Umbilical cord (tissue), 2 donors: ENCODE measurements at places on chromosomes 16 and 17.

GRCh38 chr17:48438516-48439061 lies 8.6 kb upstream of the SKAP1 start:
- no peak for DNase-seq

GRCh38 chr17:30449480-30449879 lies 27.7 kb upstream of the GOSR1 start:
- no peak for DNase-seq

GRCh38 chr17:61457226-61457983 lies 5.2 kb downstream of the TBX4 start:
- DNase-seq, result no peak

- DNase-seq, result no peak
Measured at GRCh38 chr16:21590796-21591195, 8.6 kb upstream of the METTL9 start.

DNA sequence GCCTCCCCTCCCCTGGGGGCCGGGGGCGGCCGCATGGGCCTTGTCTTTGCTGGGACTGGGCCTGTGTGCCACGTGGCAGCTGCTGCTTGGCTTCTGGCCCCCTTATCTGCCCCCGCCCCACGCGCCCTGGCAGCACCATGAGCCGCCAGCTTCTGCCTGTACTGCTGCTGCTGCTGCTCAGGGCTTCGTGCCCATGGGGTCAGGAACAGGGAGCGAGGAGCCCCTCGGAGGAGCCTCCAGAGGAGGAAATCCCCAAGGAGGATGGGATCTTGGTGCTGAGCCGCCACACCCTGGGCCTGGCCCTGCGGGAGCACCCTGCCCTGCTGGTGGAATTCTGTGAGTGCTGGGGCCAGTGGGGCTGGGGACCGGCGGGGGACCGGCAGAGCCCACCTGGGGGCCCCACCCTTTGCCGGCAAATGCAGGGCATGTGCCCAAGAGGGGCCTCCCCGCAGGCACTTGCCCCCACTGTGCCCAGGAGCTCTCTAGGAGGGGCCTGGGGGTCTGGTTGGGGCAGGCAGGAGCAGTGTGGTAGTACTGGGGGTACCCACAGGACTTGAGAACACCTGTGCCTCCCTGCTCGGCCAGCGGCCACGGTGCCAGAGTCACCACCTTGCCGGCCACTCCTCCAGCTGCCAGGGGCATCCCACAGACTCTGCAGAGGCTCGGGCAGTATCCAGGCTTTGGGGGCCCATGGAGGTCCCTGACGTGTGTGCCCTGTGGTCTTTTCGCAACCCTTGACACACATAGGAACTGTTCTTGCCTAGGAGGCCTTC lies at the start of gene PDIA2:
TSS of gene PDIA2 (plus strand) at position 132 of the 773 bp plus-strand sequence. CDS start at position 138, 6 bp downstream.
- peak; percentile 57 for DNase-seq

GRCh38 chr16:10787304-10787703 lies 31.3 kb downstream of the TVP23A start:
- no peak for DNase-seq

GRCh38 chr17:52106072-52106471 lies 52.4 kb downstream of the CA10 start:
- no peak for DNase-seq

GRCh38 chr17:76735586-76736348 lies 1.4 kb downstream of the SRSF2 start:
- no peak for DNase-seq

DNA sequence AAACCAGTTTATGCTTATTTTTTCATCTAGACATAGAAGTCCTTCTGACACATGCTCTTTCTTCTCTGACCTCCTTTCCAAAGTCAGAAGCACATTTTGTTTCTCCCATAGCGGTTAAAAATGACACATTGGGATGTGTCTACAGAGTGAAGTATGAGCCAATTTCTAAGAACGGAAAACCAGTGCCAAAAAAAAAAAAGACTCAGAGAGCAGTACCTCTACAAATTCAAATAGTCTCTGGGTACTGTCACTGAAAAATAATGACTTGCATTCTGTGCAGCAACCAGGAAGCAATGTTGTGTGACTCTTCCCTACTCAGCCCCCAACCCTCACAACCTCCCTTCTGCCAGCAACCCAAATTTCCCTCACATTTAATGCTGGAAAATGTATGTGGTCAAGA lies 145.5 kb upstream of the PMFBP1 start:
- DNase-seq, result peak; percentile 9

DNA sequence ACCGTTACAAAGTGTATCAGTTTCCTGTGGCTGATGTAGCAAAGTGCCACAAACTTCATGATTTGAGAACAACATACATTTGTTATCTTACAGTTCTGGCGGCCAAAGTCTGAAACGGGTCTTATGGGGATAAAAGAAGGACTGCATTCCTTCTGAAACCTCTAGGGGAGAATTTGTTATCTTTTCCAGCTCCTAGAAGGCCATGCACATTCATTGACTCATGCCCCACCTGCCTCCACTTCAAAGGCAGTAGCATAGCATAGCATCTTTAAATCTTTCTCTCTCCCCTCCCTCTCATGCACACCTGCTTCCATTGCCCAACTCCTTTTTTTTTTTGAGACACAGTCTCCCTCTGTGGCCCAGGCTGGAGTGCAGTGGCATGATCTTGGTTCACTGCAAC lies 190.7 kb upstream of the DYNLRB2 start:
- peak; percentile 17 for DNase-seq
